ENCODE measurements at places on chromosomes 4 and X.
A peak's percentile ranks its signal among the peaks of the same experiment; 100 is the strongest.

DNA sequence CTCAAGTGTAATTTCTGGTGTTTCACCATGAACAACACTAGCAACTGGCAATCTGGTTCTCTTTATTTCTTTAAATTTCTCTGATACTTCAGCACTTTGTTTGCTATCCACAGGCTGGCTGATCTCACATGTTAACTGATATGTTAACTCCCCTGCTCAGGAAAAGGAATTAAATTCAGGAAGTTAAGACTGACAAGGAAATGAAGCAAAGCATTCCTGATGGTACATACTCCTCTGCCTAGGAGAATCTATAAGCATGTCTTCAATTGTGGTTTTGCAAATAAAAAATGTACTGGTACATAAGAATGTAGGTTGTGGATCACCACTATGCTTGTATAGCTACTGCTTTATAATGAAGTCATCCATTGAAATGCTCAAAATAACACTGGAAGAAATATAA, 1119.2 kb upstream of the INTU start:
- no peak for DNase-seq

DNA sequence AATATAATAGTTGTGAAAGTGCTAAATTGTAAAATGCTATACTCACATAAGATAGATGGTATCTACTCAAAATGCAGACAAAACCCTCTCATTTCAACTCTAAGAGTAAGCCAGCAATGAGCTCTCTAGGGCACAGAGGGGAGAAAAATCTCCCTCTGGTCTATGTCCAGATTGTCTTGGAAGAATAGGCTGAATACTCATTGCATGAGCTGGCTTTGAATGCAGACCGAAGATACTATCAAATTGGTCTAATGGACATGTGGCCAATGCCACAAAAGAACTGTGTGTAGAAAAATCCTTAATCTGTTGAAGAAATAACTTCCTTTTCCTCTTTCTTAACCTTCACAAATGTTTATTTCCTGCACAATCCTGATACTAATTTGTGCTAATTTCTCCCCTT, 3.5 kb downstream of the ZXDA start:
- DNase-seq: no peak

DNA sequence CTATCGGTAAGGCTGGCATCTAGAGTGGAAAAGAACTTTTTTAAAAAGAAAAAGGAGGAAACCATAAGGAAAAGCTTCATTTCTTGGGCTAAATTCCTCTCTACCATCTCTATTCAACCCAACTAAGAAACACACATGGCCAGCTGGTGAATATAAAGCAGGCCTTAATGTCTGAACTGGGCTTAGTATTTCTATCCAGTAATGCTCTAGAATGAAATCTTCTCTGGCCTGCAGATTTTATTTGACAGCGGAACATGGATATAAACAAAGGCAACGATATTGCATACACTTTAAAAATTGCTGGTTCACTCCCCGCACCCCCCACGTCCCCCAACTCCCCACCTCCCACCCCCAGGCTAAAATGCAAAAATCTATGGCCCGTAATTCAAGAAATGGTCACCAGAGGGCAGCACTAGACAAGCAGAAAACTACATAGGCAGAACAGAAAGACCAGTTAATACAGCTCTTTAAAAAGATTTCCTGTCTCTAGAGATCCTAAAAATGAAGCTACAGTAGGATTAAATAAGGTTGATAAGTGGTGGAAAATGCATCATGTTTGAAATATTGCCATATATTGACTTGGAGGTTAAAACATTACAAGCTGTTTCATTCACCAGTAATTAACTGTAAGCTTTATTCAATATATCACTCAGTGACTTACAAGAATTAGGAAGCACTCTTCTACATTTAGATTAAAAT, 155.2 kb upstream of the GALNT7 start:
- DNase-seq: peak; percentile 28

GRCh38 chr4:6193399-6193798, 7.0 kb downstream of the JAKMIP1 start:
- DNase-seq: no peak

DNA sequence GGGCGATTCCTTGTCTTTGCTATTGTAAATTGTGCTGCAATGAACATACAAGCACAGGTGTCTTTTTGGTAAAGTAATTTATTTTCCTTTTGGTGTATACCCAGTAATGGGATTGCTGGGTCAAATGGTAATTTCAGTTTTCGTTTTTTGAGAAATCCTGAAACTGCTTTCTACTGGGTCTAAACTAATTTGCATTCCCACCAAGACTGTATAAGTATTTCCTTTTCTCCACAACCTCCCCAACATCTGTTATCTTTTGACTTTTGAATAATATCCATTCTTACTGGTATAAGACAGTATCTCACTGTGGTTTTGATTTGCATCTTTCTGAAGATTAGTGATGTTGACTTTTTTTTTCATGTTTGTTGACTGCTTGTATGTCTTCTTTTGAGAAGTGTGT, 2506.0 kb downstream of the PCDH7 start:
- DNase-seq: no peak

DNA sequence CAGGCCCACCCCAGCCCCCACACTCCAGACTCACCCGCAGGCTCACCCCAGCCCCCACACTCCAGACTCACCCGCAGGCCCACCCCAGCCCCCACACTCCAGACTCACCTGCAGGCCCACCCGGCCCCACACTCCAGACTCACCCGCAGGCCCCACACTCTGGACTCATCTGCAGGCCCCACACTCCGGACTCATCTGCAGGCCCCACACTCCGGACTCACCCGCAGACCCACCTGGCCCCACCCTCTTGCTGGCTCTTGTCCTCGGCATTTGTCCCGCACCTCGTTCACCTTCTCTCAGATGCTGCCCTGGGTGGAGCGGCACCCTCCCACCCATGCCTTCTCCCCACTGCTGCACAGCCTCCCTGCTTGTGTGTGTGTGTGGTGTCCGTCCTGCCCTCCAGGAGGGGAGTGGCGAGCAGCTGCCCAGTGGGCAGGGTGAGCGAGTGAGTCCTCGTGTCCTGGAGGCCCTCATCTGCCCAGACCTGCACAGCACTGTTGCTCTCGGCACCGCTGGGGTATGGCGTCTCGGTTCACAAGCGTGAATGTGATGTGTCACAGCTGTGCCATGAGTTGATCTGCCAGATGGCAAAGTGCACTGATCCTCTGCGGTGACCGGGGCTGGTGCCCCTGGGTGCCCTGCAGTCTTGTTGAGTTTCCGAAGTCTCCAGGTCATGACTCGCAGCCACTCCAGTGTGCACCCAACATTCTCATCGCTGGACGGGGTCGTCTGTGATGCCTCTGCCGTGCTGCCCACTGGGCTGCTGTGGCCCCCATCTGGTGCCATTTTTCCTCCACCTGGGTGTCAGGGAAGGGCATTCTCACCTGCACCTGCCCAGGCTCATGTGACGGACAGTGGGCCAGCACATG, 27.7 kb downstream of the MAEA start:
- DNase-seq: no peak

- no peak for DNase-seq
These were observed 94.7 kb upstream of the NAP1L5 start for GRCh38 chr4:88792268-88792781.

DNA sequence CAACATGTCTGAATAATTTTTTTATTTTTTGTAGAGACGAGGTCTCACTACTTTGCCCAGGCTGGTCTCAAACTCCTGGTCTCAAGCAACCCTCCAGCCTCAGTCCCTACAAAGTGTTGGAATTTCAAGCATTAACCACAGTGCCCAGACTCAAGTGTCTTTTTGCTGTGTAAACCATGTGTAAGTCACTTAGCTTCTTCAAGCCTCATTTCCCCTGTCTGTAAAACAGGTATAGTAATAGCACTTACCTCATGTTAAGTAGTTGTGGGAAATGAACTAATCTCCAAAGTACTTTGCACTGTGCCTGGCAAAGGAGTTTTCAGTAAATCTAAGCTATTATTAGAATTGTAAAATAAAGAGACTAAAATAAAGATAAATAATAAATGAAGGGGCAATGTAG, 35.7 kb downstream of the STBD1 start:
- no peak for DNase-seq

GRCh38 chr4:8911316-8912088, 39.9 kb upstream of the HMX1 start:
- no peak for DNase-seq

DNA sequence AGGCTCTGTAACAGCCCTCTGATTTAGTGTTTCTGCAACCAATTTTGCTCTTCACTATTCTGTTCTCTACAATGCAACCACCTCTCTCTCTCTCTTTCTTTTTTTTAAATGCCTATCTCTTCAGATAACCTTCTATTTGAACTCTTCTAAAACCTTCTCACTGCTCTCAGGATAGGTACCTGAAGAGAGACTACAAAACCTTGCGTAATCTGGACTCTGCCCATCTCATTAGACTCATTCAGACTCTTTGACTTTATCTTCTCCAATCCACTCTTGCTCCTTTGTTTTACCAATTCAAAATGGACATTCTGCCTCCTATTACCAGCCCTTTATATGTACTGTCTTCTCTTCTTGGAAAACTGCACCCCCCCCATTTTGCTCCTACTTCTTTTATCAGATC, 291.6 kb downstream of the CAMK2D start:
- no peak for DNase-seq

- DNase-seq: no peak
These were observed 125.1 kb upstream of the FUNDC1 start for GRCh38 chrX:44667771-44668170.

- DNase-seq: no peak
These were observed 5.4 kb downstream of the MEPE start for GRCh38 chr4:87838205-87838604.

- no peak for DNase-seq
These were observed 132.1 kb upstream of the CXCL13 start for GRCh38 chr4:77473509-77473908.

DNA sequence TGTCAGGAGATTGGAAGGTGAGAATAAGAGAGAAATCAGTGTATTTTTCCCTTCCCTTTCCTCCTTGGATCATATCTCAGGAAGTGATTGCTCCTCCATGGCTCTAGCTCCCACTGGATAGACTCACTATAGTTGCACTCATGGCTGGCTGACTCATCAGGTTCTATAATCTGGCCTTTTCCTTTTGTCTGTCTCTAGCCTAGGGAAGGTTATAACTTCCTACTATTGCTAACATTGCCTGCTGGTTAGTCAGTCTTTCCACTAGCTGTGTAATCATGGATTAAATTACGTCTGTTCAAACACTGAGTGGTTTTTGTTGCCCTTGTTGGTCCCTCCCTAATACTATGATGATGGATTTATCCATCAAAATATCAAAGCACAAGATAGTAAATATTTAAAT, 195.5 kb upstream of the VEGFC start:
- DNase-seq: no peak

DNA sequence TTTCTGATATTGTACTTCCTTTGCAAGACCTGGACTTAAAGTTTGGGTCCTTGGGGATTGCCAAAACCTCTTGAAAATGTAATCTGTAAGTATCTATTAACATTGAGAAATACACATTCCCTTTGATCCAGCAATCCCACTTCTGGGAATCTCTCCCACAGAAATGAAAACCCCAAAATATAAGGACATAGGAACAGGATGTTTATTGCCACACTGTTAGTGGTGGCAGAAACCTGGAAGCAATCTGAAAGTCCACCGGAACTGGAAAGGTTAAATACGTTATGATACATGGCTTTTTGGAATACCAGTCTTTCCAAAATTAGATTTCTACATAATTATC, 71.2 kb upstream of the STX18 start:
- no peak for DNase-seq

GRCh38 chr4:152304220-152304619, 231.7 kb downstream of the FBXW7 start:
- no peak for DNase-seq

GRCh38 chr4:86961605-86962295, 26.9 kb downstream of the AFF1 start:
- DNase-seq: no peak

GRCh38 chr4:72843466-72843865, 226.1 kb downstream of the COX18 start:
- no peak for DNase-seq

DNA sequence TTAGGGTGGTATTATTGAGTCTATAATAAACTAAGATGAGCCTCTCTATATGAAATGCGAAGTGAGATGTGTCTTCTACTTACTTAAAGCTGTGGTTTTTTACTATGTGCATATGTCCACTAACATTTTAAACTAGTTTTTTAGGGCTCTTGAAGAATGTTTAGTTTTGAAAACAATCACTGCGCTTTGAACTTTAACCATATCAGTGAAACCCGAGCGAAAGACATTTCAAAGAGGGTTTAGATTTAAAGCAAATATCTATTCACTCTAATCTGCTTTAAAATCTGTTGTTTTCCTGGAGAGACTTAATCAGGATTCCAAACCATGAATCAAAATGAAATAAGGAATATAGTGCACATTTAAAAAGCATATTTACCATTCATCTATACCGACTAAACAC, 24.8 kb upstream of the SLC7A11 start:
- DNase-seq: no peak

- DNase-seq: no peak
These were observed 99.0 kb upstream of the MAML3 start for GRCh38 chr4:140252742-140253555.

DNA sequence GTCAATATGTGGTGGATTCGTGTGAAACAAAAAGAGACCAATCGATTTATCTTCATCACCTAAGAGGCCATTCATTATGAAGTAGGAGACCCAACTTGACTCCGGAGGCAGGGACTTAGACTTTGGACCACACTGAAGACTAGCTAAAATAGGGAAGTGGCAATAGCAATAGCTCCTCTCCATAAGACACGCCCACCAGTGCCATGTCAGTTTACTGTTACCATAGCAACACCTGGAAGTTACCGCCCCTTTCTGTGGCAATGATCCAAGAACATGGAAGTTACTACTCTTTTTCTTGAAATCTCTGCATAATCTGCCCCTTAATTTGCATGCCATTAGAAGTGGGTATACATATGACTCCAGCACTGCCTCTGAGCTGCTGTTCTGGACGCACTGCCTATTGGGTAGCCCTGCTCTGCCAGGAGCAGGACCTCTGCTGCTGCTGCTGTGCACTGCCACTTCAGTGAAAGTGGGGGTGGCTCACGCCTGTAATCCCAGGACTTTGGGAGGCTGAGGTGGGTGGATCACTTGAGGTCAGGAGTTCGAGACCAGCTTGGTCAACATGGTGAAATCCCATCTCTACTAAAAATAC, 163.2 kb downstream of the PRKX start:
- DNase-seq: no peak

GRCh38 chrX:150548684-150549083, 19.7 kb upstream of the MTM1 start:
- DNase-seq: no peak

DNA sequence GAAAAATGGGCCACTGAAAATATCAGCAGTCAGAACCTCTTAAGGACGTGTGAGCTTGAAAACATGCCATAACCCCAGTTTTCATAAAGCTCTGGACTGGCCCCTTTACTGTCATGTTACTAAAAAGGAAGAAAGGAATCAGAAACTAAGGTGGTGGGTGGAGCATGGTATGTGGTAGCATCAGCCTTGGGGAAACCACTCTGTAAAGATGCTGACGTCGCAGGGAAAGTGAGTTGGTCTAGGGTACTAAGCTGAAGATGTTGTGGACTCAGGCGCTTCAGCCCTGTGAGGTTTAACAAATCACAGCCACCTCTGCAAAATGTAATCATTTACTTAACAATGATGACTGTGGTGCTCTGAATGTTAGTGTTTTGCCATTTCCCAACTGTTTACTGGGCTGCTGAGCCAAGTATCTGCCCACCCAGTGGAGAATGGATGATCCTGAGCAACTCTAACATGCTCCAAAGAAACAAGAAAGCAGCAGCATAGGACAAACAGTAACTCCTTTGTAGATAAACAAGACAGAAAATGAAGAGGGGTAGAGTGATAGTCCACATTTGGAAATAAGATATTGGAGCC, 33.4 kb downstream of the C4orf54 start:
- DNase-seq: no peak

- DNase-seq: peak; percentile 29
These were observed 19.3 kb upstream of the CSF2RA start for GRCh38 chrX:1249101-1249887.

Measured in renal cortex interstitium (tissue), 15 donors.